ENCODE measurements at places on chromosomes 1 and 21.

DNA sequence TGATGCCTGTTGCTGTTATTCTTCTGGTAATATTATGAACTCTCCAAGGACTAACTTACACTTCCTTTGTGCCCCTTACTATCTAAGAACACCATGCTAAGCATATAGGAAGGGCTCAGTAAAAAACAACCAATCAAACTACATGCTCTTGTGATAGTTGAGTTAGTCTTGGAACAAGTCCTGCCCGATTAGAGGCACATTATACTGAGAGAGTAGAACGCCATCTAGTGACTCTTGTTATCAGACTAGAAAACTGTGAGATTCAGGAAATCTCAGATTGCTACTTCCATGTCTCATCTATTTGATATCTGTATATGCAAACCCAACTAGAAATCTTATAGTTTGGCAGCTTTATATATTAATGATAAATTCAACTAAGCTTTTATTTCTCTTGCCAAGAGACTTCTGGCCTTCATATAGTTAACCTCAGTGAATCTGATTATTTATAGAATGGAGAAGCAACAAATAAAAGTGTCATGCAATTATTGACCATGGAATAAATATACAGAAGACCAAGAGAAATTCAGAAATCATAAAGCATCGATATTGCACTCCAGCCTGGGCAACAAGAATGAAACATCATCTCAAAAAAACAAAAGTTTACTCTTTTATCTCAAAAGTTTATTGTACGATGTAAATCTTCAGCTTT, 7.8 kb upstream of the SRRM1 start:
- DNase-seq = no peak

- no peak for DNase-seq
Measured at GRCh38 chr21:45853703-45854342, 127.7 kb upstream of the COL6A1 start.

DNA sequence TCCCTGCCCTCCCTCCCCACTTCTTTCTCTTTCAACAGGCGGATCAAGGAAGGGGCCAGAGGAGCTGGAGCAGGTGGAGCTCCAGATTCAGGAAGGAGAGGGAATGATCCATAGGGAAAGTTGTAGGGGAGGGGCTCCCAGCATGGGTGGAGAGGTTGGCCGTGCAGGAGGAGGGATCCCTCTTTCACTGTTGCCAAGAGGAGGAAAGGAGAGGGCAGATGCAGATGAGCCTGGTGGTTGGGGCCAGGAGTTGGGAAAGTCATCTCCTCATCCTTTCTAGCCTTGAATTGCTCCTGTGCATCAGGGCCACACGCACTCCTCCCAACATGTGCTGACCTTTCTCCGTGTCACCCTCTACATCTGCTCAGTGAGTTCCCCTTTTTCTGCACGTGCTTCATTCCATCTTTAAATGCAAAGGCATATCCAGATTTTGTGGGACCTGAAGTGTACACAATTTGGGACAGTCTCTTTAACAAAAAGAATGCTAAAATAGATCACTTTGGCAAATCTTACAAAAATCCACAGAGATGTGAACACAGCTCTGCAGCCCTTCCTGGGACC, 32.4 kb downstream of the ZBTB18 start:
- no peak for DNase-seq

- no peak for DNase-seq
Measured at GRCh38 chr1:222912730-222913129, 97.9 kb downstream of the DISP1 start.

DNA sequence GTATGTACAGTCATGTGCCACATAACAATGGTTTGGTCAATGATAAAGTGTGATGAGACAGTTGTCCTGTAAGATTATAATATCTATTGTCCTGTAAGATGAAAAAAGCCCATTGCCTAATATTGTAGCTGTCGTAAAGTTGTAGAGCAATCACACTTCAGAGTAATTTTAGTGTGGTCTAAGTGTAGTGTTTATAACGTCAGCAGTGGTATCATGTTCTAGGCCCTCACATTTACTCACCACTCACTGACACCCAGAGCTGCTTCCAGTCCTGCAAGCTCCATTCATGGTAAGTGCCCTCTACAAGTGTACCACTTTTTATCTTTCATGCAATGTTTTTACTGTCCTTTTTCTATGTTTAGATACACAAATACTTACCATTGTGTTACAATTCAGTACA, 259.9 kb upstream of the RAB4A start:
- DNase-seq = no peak

GRCh38 chr1:150464422-150464826, 22.8 kb upstream of the TARS2 start:
- DNase-seq = peak; percentile 31

- no peak for DNase-seq
Measured at GRCh38 chr1:201885531-201886075, 3.1 kb upstream of the SHISA4 start.

GRCh38 chr1:184387069-184387475, 243 bp downstream of the C1orf21 start:
- no peak for DNase-seq

GRCh38 chr1:206979379-206980043, 9.3 kb upstream of the FCAMR start:
- DNase-seq = no peak

- no peak for DNase-seq
Measured at GRCh38 chr1:241605146-241605805, 34.9 kb downstream of the CHML start.

GRCh38 chr1:58765441-58765840, 18.4 kb downstream of the JUN start:
- no peak for DNase-seq

DNA sequence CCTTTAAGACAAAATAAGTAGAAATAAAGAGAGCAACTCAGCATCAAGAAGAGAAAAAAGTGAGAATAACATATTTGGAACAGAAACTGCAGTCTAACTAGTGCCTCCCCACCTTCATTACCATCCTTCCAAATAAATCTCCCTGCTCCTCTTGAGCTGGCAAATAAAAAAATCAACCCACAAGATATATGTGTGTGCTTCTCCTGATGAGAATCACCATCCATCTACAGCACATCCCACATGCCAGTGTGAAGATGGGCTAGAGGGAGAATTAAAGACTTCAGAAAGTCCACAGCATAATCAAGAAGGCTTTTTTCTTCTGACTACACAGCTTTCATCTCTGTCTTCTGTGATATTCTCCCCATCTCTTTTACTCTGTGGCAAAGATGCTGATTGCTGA, 244.1 kb downstream of the SPATA17 start:
- DNase-seq = no peak

DNA sequence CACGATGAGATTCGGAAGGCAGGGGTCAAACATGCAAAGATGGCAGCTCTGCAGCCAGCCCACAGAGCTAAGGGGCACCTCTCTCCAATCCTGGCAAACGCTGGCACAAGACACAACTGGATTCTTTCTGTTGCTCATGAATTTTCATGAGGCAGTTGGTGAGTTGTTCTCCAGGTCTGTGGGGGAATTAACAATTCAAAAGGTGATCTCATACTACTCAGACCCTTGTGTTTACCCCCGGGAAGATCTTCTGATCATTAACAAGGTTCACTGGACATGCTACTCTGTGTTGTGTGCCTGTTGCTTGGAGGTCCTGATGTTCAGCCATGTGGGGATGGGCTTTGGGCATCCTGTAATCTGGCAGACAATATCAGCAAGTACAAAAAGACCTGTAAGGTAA, 128.9 kb downstream of the HHAT start:
- no peak for DNase-seq
